ENCODE measurements at places on chromosomes 5 and 9.

- no peak for DNase-seq
These were observed 377.6 kb downstream of the BRINP1 start for GRCh38 chr9:118991366-118992285.

DNA sequence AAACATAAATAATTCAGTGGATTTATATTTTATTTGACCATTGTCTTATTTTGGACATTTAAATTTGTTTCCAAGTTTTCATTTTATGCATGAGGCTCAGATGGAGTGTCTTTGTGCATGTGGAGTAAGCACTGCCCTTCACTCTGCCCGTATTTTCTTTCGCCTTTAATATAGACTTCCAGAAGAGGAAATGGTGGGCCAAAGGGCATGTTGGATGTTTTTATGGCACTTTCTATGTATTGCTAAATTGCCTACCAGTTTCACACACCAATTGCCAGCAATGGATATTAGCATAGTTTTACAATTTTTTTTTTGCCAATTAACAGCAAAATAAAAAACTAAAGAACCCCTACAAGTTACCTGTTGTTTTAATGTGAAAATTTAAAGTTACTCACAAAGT is 38.4 kb downstream of the ZSWIM6 start:
- DNase-seq, result no peak

DNA sequence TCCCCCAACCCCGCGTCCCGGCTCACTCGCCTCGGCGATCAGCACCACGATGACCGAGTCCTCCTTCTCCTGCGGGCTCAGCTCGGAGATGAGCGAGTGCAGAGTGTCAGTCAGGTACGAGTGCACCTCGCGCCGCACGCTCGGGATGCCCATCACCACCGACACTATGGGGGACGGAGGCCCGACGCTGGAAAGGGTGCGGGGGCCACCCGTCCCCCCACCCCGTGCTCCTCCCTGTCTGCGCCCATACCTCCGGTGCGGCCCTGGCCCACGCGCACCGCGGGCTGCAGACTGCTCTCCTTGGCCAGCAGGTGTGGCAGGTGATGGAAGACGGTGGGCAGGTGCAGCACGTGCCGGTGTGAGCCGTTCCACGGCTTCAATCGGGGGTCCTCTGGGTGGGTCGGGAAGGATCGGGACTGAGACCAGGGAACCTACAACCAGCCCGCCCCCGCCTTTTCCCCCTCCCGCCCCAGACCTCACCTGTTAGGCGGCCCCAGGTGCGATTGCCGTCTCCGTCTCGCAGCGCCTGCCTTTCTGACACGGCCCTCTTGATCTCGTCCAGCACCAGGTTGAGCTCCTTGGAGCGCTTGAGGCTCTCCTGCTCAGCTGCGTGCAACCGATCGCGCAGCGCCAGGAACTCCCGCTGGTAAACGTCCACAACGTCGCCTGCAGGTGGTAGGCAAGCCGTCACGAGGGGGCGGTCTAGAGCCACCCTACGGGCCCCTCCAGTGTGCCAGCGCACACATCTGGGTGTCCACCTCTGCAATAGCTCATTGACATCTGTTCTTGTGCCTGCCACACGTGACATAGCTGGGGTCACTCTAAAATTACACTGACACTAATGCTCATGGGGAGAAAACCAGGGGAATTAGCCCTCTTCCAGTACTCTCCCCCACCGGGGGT is 5.1 kb downstream of the MGAT4B start:
- DNase-seq, result peak; percentile 76

GRCh38 chr5:167587772-167588437 is 703.5 kb upstream of the WWC1 start:
- no peak for DNase-seq

DNA sequence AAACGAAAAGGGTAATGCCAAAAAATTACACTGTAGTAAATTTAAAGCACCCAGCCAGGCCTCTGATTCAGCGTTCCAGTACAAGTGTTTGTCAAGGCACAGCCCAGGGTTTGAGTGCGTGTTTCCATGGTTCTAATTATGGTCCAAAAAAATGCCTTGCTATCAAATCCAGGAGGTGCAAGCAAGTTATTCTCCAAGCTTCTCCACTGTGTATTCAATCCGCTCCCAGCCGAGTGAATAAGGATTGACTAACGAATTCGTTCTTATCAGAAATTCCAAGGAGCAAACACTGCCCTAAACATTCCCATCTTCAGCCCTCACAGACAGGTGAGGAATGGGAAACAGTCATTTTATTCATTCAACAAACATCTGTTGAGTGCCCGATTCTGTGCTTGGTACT is 103.3 kb upstream of the WWC1 start:
- no peak for DNase-seq

DNA sequence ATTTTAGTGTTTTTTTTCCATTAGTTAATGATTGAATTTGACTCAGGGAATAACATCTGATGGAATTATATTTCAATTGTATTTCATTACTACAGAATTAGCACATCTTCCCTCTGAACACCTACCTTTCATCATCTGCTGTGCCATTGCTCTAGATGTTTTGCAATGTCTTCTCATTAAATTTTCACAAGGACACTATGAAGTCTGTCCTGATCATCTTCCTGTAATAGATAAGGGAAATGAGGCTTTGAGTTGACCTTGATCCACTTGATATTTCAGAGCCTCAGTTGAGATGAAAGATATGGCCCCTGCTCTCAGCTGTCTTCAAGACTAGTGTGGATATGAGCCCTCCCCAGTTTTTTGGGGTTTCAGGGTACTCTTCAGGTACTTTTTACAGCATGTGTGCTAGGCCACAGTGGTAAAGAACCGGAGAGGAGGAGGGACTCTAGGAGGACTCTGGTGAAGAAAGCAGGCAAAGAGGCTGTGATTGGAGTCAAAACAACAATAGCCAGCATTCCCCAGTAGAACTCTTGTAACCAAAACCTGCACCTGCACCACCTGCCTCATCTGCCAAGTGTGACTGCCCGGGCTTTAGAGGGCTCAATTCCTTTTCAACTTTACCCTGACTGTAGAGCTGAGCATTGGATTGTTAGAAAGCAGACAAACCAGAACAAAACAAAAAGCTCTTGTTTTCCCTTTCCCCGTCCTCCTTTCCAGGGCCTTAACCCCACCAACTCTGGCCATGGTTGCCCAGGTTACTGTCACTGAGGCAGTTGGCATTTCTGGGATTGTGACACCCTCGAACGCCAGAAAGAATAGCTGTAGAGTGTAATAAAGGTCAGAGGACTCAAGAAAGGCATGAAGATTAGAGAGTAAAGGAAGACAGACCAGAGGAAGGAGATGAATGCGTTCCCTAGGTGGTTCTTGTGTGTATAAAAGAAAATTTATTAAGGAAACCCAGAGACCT is 56.3 kb downstream of the ERAP1 start:
- no peak for DNase-seq

DNA sequence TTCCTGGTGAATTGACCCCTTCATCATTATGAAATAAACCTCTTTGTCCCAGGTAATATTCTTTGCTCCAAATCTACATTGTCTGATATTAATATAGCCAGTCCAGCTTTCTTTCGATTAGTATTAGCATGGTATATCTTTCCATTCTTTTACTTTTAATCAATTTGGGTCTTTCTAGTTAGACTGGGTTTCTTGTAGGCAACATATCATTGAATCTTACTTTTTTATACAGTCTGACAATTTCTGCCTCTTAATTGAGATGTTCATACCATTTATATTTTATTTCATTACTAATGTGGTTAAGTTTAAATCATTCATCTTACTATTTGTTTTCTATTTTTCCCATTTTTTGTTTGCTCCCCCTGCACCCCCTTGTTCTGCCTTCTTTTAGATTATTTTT is 61.7 kb upstream of the LIFR start:
- DNase-seq, result no peak

DNA sequence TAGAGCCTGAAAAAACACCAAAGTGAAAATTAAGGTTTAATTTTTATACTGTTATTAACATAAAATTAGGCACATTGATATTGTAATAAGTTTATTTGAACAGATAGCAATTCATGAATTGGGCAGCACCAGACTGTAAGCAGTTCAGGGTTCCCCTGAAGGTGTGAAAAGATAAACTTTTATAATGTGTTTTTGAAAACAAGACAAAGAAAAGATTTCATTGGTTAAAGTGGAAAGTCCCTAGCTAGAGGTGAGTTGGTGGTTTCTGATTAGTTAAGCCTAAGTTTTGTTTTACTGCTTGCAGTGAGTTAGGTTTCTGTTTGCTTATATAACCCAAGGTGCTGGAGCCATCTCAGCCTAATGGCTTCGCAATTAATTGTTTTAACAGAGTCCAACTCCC is 96.5 kb upstream of the RPS23 start:
- no peak for DNase-seq

DNA sequence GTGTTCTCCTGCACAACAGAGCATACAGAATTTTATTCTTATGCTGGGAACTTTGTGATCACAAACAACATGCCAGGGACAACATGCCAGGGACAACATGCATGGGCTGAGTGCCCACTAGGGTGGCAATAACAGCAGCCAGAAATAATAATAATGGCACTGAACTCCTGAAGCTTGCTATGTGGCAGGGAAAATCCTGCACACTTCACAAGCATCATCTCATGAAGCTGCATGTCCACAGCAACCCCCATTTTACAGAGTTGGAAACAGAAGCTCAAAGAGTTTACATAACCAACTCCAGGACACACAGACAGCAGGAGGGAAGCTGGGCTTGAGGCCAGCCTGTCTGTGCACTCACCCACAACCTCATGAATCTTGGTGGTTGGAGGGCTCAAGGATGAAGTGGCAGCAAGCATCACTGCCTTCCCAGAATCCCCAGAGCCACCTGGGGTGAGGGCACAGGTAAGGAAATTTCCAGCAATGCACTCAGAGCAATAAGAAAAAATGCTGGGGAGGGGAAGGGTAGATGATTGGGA is 111.4 kb downstream of the GABBR2 start:
- DNase-seq, result no peak

DNA sequence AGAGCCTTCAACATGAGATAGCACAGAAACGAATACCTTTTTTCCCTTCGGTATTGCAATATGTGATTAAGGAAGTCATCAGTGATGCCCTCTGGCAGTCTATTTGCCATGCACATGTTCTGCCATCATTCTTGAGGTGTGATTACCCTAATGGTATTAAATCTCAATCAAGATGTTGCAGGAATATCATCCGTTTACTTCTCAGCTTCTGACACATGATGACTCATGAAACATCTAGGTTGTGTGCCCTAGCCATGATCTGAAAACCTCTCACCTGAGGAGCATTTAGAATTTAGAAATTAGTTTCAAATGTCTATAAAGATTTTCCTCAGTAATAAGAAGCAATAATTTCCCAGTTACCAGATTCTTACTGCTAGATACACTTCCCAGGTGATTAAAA is 209.1 kb downstream of the ADGRV1 start:
- no peak for DNase-seq

DNA sequence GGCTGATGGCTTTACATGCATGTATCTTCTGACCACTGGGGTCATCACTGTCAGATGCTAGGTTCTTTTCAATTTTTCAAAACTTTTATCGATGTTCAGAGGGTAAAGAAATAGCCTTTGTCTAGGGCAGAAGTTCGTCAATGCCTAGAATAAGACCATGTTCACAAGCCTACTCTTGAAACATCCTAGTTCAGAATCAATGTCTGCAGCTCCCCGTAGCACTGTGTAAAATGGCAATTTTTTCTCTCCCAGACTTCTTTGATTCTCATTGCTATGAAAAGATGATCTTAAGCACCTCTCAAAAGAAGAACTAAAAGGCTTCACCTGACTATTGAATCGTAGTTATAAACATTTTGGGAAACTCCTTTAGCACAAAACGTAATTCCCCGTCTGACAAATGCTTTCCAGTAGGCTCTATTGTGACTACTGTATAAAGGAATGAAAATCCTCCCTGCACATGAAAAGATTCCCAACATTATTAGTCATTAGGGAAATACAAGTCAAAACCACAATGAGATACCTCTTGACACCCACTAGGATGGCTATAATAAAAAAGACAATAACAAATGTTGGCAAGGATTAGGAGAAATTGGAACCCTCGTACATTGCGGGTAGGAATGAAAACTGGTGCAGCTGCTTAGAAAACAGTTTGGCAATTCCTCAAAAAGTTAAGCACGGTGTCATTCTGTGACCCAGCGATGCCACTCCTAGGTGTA is 263.5 kb downstream of the ARHGAP26 start:
- DNase-seq, result no peak

GRCh38 chr5:173323106-173323798 is 5.0 kb downstream of the STC2 start:
- DNase-seq, result no peak

GRCh38 chr9:32672469-32672868 is 37.0 kb upstream of the TAF1L start:
- no peak for DNase-seq

DNA sequence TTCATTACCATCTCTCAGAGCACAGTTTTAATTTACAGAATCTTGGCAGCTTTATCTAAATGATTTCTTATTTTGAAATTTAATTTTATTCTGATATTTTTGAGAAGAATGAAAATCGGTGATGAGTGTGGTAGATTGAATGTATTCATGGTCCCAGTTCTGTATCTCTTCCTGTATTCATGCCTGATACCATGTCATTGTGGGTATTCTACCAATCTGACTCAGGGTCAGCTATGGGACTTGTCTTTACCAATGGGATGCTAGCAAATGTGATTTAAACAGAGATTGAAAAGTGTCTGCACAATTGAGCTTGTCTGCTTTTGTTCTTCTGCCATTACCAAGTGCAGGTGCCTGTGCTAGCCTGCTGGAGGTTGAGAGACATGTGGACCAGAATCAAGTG is 17.8 kb upstream of the ZNF618 start:
- no peak for DNase-seq

DNA sequence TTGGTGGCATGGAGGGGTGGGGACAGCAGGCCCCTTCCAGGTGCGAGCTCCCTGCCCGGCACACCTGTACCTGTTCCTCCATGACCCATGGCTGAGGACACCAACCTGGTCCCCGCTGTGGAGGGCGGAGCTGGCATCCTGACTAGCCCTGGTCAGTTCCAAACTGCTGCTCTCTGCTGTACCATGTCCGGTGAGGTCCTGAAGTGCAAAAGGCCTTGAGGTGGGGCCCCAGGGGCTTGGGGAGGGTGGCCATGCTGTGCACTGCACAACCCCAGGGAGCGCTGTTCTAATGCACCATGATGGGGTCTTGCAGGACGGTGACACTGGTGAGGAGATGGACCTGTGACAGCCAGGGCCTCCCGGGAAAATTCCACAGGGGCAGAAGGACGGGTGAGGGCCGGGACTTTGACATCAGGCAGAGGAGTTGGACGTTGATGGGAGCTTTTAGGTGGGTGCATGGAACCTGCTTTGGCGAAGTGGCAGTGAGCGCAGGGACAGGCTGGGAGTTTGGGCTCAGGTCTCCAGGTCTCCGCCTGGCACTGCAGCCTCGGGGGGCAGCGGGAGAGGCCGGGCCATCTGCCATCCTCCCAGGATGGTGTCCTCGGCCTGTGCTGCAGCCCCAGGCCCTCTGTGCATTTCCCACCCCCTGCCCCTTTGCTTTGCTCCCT is 38.9 kb downstream of the COL5A1 start:
- DNase-seq, result no peak

Data from activated CD4-positive, alpha-beta T cell treated with anti-CD3 and anti-CD28 coated beads, Interleukin-2, amount 50 U/mL, for 24 hours (primary cell).